ENCODE measurements at places on chromosomes 16 and 17.

- no peak for DNase-seq
Observed at GRCh38 chr16:73058616-73059409, 10.9 kb upstream of the ZFHX3 start.

GRCh38 chr17:2157081-2157480 is 102.2 kb downstream of the HIC1 start:
- no peak for DNase-seq

GRCh38 chr16:47734987-47735594 is 274.0 kb downstream of the PHKB start:
- peak; percentile 16 for DNase-seq

DNA sequence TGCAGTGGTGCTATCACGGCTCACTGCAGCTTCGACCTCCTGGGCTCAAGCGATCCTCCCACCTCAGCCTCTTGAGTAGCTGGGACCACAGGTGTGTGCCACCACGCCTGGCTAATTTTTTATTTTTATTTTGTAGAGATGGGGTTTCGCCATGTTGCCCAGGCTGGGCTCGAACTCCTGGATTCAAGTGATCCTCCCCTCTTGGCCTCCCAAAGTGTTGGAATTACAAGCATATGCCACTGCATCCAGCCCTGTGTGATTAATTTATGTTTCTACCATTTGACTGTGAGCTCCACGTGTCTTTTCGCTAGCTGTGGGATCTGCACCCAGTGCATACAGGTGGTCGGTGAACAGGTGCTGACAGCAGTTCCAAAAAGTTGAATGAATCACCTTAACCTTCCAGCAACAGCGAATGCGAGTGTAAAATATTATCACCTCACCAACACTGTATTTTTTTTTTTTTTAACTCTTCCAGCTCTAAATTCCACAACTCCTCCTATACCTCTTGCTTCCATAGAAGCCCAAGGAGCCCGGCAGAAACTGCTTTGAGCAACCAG is 484 bp upstream of the NUDT7 start:
- no peak for DNase-seq

GRCh38 chr16:71895679-71896365 is 491 bp downstream of the IST1 start:
- no peak for DNase-seq
